ENCODE measurements at places on chromosomes 3 and 15.

DNA sequence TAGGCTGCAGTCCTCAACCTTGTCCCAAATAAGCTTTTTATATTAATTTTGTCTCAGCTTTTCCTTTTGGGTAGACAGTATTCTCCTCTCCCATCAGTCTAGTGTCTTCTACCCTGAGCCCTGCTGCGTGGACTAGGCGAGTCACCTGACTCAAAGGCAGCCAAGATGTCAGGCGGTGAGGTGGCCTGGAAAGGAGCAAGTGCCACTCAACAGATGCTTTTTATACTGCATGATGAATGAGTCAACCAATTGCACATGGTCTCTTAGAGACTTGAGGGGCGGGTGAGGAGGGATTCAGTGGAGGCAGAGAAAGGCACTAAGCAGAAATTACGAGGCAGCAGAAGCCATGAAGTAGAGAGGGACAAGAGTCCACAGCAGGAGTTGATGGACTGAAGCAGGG, 95.9 kb downstream of the FRMD4B start:
- DNase-seq: no peak

DNA sequence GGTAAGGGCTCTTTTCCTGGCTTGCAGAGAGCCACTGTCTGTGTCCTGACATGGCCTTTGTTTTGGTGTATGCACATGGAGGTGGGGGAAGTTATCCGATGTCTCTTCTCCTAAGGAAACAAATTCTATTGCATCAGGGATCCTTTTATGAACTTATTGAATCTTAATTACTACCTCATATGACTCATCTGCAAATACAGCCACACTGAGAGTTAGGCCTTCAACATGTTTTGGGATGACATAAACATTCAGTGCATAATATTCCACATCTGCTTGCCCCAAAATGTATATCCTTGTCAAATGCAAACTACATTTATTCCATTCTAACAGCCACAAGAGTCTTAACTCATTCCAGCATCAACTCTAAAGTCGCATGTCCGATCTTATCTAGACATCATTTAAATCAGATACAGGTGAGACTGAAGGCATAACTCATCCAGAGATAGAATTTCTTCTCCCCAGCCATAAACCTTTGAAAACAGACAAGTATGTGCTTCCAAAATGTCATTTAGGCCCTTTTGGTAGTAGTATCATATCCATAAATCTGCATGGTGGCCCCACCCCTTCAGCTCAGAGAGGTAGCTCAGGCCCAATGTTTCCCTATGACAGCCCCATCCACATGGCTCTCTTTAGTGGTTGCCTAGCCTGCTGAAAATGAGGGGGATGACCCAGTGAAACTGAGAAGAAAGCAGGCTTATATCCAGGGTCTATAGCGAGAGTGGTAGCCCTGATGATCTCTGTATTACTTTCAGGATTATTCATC, 289.5 kb upstream of the ALCAM start:
- no peak for DNase-seq

DNA sequence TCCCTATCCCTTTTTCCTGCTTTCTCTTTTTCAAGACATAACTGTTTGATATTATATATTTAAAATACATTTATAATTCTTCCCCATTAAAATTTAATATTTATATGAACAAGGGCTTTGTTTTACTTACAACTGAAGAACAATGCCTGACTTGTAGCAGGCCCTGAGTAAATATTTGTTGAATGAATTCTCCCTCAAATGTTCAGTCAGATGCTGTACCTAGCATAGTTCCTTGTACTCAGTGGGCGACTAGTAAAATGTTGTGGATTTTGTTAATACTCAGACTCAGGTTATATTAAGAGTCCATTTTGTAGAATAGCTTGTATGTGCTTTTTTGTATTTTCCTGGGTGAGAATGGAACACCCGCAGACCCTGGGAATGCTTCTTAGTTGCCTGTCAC, 69.1 kb downstream of the SEC22A start:
- no peak for DNase-seq

- no peak for DNase-seq
These were observed 84.5 kb downstream of the ATP2B2 start for GRCh38 chr3:10420745-10421475.

GRCh38 chr15:38667890-38668850, 103.6 kb upstream of the RASGRP1 start:
- DNase-seq: no peak

DNA sequence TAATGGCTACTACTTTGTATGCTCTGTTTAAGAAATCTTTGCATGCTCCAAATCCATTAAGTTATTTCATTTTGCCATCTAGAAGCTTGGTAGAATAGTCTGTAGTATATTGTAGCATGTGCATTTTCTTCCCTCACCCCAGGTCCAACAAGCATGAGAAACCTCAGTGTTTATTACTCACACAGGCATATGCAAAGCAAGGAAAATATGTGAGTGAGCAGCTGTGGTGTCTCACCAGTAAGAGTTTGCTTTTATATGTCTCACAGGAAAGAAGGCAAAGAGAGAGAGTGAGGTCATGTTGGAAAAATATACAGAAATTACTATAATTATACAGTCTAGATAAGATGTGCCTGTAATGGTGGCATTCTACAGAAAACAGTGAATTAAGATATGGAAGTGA, 312.5 kb downstream of the C3orf38 start:
- DNase-seq: no peak

GRCh38 chr3:34364335-34364734, 565.9 kb downstream of the PDCD6IP start:
- no peak for DNase-seq

- DNase-seq: no peak
These were observed 36.8 kb upstream of the POLG start for GRCh38 chr15:89371228-89372044.

GRCh38 chr15:74449095-74449494, 11.9 kb downstream of the UBL7 start:
- DNase-seq: no peak

DNA sequence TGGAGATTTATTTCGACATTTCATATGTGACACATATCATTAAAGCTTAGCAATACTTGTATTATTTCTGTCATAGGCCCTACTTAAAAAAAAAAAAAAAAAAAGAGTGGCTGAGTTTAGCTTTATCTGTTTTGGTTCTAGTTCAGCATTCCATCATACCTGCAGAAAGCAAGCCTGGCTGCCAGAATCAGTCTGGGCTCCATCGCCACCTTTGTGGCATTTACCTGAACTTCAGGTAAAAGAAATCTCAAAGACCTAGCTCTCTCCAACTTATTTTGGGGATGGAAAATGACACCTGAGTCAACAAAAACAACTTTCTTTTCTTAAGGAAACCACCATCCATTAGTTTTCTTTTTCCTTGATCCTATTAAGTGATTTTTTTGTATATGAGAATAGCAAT, 82.1 kb downstream of the NEK10 start:
- no peak for DNase-seq

- DNase-seq: peak; percentile 29
These were observed 476.9 kb upstream of the PROK2 start for GRCh38 chr3:72261566-72262564.

GRCh38 chr15:101488300-101489164, 975 bp downstream of the PCSK6 start:
- no peak for DNase-seq

DNA sequence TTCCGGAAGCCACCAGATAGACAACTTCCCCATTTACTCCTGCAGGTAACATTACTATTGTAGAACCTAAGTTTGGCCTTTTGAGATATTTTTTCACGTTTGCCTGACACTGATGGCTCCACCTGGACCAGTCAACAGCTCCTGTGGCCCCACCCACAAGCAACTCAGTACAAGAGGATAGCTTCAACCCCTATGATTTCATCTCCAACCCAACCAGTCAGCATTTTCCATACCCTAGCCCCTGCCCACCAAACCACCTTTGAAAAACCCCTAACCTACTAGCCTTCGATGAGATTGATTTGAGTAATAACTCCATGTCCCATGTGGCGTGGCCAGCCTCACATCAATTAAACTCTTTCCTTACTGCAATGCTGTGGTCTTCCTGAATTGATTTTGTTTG, 950 bp upstream of the EHHADH start:
- DNase-seq: no peak

DNA sequence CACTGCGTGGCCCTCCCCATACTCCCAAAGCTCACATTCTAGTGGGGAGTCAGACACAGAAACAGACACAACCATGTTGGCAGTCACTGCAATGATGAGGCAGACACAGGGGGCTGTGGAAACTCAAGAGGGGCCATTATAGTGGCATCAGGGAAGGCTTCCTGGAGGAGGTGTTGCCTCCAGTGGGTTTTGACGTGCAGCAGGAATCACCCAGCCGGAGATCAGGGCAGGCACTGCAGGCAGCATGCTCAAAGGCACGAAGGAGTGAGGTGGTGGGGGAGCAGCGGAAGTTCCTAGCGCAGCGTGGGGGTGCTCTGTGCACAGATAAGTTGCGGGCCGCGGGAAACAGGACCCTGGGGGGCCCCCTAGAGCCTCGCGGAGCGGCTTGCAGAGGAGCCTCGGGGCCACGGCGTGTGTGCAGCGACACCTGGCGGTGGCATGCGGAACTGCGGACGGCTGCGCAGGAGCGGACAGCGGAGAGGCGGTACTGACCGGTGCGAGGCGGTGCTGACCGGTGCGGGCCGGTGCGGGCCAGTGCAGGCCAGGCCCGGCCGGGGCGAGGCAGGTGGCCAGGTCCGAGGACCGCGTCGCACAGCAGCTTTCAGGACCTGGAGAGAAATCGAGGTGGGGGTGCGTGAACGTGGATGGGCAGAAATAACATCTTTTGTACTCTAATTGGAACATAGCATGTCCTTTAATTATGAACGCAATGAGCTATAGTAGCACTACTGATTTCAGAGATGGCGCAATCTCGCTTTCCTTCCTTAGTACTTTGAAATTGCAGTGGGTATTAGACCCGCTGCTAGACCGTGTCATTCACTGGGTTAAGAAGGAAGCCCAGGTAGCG, 101.5 kb downstream of the FBLN2 start:
- peak; percentile 60 for DNase-seq

DNA sequence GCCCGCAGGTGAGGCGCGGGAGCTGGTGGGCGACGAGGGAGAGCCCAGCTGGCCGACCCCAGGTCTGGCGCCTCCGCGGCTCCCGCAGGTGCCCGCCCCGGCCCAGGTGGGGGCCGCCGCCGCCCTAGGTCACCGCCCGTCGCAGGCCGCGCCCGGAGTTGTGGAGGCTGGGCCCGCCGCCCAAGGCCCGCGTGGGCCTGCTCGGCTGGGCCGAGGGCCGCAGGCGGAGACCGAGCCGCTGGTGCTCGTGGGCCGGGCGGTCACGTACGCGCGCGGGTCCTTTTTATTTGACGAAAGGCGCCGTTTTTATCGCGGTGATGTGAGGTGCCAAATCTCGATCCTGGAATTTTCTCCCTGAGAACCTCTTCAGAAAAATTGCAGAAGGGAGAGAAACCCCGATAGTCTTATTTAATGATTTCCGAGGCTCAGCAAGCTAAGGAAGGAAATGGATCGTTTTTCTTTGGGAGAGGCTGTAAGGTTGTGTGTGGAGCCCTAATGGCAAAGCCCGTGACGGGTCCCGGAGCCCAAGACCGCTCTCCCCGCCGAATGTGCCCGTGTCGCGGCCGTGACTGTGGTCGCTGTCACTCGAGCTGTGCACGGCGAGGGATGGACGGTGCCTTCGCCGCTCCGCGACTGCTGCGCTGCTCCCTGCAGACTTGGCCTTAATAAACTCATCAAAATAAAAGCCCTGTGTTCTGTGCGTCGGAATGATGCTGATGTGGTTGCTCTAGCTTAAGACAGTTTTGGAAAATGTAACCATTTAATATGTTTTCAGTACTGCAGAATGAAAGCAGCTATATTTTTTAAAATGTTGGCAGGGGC, 612 bp downstream of the APPL1 start:
- DNase-seq: peak; percentile 26

GRCh38 chr3:32373844-32374243, 17.8 kb upstream of the CMTM7 start:
- no peak for DNase-seq

DNA sequence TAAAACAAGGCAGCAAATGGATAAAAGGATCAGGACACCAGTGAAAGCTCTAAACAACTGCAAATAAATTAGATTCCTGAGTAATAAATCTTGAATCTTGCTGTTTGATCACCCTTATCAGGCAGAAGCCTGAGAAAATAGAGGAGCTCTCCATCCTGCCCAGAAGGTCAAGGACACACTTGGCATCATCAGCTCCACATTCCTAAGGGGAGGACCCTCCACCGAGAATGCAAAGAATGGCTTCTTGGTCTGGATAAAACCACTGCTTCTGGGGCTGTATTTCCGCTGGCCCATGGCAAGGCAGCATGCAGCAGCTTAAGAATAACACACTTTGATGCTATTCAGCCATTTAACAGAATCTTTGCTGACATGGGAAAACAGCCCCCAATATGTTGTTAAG, 108.9 kb upstream of the TSC22D2 start:
- no peak for DNase-seq

DNA sequence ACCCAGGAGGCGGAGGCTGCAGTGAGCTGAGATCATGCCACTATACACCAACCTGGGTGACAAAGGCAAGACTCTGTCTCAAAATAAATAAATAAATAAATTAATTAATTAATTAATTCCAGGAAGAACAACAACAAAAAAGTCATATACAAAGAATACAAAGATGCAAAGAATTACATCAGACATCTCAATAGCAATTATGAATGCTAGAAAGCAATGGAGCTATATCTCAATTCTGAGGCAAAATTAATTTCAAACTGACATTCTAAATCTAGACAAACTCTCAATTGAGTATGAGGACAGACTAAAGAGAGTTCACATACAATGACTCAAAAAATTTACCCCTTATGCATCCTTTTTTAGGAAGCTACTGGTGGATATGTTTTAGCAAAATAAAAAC, 69.6 kb upstream of the CTNNB1 start:
- no peak for DNase-seq

- DNase-seq: no peak
These were observed 18.3 kb downstream of the NMNAT3 start for GRCh38 chr3:139659511-139659910.

Measured in T1000 (cell line).